Tongue (tissue), 3 donors: ENCODE measurements at places on chromosomes 1 and 21. TPM values are rescaled to one million over a fixed set of nuclear protein-coding genes. Genes with fewer than 3 reads are reported as not detected.

The TIE1 gene
- total RNA-seq: 62.3 TPM

The FCGR3B gene
- total RNA-seq: 1.4 TPM

The MXRA8 gene
- 95.3 TPM for total RNA-seq

The GRIK1 gene
- 0.31 TPM for total RNA-seq
